KBM-7 (cell line): ENCODE measurements at places on chromosomes 6 and 20.
A peak's percentile ranks its signal among the peaks of the same experiment; 100 is the strongest.

- DNase-seq: no peak
Observed at GRCh38 chr6:159914565-159914923, 23.8 kb downstream of the MAS1 start.

DNA sequence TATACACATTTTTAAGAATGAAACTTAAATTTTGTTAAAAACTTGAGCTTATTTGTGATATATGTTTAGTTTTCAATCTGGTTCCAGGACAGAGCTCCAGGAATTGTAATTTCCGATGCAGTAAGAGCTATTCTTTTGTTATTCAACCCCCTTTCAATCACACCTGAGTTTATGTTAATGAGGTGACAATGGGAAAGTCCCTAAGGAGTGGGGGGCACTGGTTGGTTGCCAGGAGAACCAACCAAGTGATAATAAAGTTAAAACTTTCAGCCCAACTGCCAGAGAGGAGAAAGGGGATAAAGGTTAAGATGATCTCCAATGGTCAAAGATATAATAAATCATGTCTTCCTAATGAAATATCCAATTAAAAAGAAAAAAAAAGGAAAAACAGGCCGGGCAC, 19.8 kb downstream of the MDN1 start:
- DNase-seq: no peak

GRCh38 chr6:158009114-158009891, 27.6 kb downstream of the SYNJ2 start:
- DNase-seq: peak; percentile 86

- peak; percentile 72 for DNase-seq
Observed at GRCh38 chr6:138590796-138591709, 91.8 kb upstream of the NHSL1 start.

DNA sequence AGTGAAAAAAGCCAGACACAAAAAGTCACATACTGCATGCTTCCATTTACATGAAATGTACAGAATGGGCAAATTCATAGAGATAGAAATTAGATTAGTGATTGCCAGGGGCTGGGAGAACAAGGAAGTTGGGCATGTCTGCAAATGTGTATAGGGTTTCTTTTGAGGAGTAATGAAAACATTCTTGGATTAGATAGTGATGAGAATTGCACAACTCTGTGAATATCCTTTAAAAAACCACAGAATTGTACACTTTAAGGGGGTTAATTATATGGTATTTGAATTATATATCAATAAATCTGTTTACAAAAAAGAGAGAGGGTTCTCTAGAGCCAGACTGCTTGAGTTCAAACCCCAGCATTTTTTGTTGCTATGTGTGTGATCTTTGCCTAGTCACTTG, 188.1 kb downstream of the CDC5L start:
- no peak for DNase-seq

DNA sequence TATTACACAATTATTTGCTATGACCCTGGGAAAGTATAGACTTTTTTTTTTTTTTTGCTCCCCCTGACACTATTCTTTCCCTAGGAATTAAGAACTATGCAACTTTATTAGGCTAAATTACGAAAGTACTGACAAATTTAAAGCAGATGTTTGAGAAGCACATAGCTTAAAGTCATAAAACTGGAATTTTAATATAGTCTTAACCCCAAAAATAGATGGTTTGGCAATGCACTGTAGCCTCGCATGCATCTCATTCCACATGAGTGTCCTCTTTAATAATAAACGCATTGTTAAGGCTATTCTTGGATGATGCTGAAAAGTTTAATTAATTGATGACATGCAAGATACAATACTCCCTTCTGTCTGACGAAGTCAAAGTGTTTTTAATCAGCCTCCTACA, 49.3 kb downstream of the TBC1D7 start:
- no peak for DNase-seq

- no peak for DNase-seq
Observed at GRCh38 chr6:126607289-126607688, 267.4 kb downstream of the CENPW start.

DNA sequence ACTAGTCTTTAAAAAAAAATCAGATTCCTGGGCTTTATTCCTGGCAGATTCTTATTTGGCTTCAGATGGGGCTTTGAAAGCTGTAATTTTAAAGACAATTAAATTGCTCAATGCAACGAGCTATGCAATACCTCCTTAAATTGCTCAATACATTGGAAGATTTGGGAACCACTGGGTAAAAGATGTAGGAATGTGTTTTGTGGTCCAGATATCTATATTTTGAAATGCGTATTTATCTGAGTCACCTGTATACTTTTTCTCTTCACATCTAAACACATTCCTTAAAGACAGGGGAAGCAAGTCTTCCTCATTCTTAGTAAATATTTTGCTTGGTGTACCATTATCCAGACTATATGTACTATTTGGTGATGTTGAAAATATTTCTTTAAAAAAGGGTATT, 29.6 kb upstream of the MAP7 start:
- DNase-seq: no peak

- DNase-seq: no peak
Observed at GRCh38 chr6:38935051-38935450, 113.5 kb upstream of the GLP1R start.

DNA sequence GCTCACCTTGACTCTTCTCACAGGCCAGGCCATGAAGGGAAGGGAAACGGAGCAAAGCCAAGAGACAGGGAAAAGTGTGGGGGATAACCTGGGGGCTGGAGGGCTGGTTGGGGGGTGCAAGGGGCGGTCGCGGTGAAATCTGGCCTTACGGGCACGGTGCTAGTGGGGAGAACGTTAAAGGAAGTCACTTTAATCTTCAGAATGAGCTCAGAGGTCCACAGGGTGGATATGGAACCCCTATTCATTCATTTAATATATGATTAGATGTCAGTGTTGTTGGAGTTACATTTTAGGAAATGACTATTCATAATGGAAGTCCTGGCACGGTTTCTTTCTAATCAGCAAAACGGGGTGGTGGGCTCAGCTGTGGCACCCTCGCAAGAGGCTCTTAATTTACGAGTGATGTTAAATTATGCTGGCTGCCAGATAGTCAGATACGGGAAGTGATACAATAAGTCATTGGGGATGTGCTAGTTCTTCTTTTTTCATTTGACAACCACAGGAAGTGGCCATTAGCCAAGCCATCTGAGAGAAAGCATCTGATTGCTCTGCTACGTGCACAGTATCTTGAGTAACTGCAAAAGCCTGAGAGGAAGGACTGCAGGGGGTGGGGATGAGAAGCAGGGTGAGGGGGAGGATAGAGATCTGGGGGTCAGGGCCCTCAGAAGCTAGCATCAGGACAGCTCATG, 253.0 kb downstream of the QKI start:
- DNase-seq: peak; percentile 87

DNA sequence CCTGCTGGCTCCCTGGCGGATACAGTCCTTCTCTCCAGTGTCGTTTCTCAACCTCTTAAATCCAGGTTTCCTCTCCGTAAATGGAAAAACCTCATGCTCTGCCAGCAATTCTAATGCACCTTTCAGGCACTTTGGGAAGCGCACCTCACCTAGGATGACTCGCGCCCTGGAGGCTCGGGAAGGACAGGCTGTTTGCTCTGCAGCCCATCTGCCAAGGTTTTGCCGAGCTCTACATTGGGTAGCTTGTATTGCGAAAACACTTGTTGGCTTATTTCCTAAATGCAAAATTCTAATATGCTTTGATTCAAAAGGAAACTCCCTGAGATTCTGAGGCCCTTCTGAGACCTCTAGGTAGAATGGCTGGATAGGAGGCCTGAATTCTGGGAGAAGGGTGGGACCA, 102.6 kb upstream of the MLN start:
- DNase-seq: no peak

DNA sequence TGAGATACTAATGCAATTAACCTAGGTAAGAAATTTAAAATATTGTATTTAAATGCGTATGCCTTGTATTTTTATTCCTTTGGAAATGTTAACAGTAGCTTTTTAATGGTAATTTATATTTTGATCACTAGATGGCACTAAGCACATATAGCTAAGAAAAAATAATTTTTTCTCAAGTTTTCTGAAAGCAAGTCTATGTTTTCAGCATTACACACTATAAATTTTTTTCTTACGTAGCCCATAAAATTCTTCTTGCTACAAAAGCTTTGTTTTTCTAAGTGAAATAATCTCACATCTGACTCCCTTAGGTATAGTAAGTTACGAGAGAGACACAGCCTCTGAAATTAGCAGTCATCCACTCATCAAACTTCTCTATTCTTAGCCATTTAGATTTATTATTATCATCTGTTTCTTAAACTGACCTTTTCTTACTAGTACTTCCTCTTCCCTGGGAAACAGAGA, 35.7 kb downstream of the TSPYL4 start:
- DNase-seq: peak; percentile 39

- peak; percentile 67 for DNase-seq
Observed at GRCh38 chr6:47247227-47247797, 62.4 kb downstream of the TNFRSF21 start.

DNA sequence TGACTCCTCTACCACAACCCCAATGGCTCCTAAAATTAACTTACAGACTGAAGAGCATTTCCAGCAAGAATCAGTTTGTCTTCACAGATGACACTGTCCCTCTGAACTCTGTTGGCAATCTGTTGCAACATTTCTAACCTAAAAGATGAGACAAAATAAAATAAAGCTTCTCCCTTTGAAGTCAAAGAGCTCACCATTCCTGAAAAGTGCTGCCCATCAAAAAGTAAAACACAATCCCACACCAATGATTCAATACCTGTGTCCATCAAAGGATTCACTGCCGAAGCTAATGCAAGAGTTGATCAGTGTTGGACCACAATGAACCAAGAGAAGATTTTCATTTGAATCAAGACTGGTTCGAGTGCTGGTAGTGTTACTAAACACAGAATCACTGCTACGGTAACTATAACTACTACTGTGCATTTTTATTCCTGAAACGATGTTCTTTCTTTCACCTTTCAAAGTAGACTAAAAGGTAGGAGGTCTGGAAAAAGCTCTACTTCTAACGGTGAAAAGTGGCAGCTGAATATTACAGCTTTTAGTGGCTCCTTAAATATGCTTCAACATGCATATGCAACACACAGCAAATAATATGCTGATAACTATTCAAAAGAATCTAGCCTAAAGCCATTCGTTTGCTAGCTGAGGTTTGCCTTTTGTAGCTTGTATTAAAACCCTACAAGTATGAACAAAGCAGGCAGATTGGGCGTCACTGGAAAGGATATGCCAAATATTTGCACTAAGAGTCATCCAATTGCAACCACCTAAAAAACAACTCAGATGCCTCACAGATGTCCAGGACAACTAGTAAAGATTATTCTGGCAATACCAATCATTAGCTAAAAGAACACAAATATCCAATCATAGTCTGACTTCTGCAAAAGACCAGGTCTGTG, at the start of gene DST:
Gene DST (minus strand): TSS at position 524 of the 896 bp plus-strand sequence.
- no peak for DNase-seq

GRCh38 chr20:36279776-36280175, 26.4 kb upstream of the DLGAP4 start:
- DNase-seq: no peak

GRCh38 chr6:14912226-14912625, 333.6 kb upstream of the JARID2 start:
- DNase-seq: no peak
